Stomach (tissue), 19 donors: ENCODE measurements at places on chromosomes 13 and 19. TPM values are rescaled to one million over a fixed set of nuclear protein-coding genes. Genes with fewer than 3 reads are reported as not detected.

DNA sequence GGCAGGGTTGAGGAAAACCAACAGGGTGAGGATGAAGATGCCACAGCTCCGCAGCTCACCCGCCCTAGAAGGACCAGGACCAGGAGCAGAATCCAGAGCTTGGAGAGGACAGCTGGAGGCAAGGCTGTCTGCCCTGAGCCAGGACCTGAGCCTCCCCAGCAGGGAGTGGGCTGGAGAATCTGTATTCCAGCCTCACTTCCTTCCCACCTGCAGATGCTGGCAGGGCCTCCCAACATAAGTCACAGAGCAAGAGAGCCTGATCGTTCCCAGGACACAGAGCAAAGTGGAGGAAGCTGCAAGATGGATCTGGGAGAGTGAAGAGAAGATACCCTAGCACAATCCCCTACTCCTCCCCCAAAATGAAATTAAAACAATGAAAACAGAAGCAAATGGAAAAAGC lies 61.7 kb upstream of the WASF3 start:
- no peak for DNase-seq

DNA sequence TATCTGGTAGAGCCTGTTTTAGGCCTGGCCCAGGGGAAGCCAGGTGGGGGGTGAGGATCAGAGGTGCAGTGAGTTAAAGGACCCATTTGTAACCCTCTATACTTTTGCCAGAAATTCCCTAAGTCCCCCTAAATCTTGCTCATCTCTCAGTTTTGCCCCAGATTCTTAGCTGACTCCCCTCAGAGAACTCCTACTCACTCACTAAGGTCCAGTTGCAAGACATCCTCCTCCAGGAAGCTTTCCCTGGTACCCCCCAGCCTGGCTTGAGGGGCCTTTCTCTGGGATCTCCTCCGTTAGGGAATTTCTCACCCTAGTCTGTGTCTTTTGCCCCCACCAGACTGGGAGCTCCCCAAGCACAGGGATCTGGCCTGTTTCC lies 1.9 kb downstream of the TSKS start:
- DNase-seq = no peak

DNA sequence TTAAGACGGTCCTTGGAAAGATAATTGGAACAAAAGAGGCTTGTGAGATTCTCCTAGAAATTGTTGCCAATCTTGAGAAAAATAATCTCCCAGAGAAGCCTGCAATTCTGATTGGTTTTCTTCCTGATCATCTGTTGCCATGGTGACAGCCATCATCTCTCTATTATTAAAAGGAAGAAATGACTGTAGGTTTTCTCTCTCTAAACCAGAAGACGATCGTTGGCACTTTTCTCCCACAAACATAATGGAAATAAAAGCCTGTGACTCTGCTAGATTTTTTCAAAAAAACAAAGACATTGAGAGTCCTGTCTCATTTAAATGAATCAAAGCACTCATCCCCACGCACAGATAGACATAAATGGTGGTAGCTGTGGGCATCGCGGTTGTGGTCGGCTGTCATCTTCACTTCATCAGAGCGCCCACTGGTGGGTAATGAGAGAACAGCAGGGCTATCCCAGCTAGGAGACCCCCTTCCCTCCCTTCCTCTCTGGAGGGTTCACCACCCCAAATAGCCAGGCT lies 21.7 kb upstream of the CALM3 start:
- DNase-seq = no peak

DNA sequence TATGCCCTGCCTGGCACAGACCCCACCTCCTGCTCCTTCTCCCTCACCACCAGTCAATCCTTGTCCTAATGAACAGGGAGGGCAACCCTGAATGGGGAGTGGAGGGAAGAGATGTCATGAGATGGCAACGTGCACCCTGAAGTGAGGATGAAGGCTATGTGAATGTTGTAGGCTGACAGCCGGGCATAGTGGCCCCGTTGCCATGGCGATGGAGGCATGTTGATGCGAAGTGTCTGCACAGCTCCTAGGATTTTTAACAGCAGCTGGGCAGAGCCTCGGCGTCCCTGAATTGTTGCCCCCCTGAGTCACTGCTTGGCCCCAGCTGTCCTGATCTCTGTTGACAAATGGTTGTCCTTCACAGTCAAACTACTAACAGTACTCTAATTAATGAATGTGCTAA lies 4.8 kb upstream of the ALOX5AP start:
- peak; percentile 45 for DNase-seq

- no peak for DNase-seq
These were observed 8.2 kb downstream of the FCGBP start for GRCh38 chr19:39926170-39926760.

DNA sequence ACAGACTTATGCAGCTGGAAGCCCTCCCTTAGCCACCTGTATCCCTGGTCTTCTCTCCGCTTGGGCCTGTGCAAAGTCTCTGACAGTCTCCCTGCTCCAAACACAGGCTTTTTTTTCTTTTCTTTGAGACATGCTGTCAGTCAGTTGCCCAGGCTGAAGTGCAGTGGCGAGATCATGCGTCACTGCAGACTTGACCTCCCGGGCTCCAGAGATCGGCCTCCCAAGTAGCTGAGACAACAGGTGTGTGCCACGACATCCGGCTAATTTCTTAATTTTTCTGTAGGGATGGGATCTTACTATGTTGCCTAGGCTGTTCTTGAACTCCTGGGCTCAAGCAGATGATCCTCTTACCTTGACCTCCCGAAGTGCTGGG lies 1.6 kb downstream of the MZF1 start:
- no peak for DNase-seq

GRCh38 chr13:23504180-23504579 lies 66.0 kb upstream of the TNFRSF19 start:
- no peak for DNase-seq

DNA sequence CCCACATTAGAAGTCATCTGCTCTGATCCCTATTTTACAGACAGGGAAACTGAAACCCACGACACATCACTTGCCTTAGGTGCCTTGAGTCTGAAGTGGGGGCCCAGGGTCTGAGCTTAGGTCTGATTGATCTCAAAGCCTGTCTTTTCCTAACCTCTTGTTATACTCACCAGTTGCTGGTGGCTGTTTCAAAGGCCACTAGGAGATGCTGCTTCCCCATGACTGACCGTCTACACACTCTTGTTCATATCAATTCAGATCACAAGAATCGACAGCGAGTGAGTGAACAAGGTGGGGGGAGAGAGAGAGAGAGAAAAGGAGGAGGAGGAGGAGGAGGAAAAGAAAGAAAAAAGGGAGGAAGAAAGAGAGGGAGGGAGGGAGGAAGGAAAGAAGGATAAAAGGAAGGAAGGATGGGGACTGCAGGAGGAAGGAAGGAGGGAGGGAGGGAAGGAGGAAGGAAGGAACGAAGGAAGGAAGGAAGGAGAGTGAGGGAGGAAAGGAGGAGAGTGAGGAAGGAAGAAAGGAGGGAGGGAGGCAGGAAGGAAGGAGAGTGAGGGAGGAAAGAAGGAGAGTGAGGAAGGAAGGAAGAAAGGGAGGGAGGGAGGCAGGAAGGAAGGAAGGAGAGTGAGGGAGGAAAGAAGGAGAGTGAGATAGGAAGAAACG lies 3.3 kb downstream of the OR10H1 start:
- no peak for DNase-seq

DNA sequence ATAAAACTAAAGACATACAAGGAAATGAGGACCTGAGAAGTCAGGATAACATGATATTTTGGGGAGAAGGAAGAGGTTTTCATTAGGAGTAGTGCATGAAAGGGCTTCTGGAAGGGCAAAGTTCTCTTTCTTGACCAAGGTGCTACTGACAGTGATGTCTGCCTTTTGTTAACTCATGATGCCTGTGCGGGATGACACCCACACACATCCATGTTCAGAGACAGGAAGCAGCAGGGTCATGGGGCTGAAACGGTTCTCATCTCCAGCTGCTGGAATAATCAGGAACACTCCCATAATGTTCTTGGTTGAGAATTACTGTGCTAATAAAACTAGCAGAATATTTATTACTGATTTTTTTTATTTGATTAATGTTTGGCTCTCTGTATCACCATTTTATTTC lies 29.1 kb downstream of the KCNC3 start:
- no peak for DNase-seq

- DNase-seq = peak; percentile 37
These were observed 940 bp upstream of the DCUN1D2 start for GRCh38 chr13:113491418-113491883.

DNA sequence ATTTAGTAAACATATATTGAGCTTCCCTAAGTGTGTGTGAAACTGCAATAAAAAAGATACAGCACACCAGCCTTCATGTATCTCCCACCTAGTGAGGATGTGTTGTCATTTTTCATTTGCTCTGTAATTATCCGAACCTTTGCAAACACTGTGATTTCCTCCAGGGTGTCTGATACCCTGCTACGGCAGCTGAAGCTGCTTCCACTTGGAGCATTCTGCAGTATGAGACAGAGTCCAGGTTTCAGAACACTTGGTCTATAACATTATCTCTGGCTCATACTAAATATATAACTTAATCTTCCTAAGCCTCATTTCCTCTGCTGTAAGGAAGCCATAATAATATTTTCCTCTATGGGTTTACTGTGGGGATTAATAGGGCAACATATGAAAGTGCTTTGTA lies 1338.1 kb upstream of the SLC10A2 start:
- DNase-seq = no peak

DNA sequence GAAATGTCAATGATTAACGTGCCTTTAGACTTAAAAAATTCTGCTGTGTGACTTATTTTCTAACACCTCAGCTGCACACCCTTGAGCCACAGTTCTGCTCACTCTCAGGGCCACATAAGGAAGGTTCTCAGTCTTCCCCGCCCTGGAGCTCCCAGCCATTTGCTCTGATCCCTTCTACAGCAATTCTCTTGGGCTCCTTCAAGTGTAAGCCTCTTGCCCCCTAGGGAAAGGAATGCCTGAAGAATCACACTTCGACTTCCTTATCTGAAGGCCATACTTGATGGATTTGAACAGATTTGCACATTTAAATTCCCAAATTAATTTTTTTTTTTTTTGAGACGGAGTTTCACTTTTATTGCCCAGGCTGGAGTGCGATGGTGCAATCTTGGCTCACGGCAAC lies 44.2 kb downstream of the RASA3 start:
- DNase-seq = no peak

GRCh38 chr13:70788074-70788473 lies 679.8 kb upstream of the KLHL1 start:
- DNase-seq = no peak

- DNase-seq = peak; percentile 73
These were observed 5.8 kb upstream of the ONECUT3 start for GRCh38 chr19:1747285-1748114.

DNA sequence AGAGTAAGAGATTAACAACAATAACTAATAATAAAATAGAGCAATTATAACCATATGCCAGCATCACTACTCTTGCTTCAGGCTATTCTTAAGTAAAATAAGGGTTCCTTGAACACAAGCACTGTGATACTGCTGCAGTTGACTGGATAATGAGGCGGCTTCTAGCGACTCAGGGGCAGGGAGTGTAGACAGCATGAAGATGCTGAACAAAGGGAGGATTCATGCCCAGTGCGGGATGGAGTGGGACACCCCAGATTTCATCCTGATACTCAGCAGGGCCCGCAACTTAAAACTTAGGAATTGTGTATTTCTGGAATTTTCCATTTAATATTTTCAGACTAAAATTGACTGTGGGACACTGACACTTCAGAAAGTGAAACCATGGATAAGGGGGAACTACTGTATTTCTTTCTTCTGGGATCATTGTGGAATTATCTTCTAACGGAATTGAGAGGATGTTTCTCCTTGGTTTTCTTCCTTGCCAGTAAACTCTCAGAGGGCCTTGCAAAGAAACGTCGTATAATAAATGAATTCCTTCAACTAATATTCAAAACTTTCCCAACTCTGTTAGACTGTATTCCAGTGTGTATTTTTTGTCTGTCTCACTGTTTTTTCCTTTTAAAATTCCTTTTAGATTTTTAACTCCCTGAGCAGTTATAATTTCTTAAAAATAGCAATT lies 127.5 kb downstream of the B3GLCT start:
- no peak for DNase-seq

GRCh38 chr13:46660416-46660815 lies 107.4 kb downstream of the LRCH1 start:
- DNase-seq = no peak

DNA sequence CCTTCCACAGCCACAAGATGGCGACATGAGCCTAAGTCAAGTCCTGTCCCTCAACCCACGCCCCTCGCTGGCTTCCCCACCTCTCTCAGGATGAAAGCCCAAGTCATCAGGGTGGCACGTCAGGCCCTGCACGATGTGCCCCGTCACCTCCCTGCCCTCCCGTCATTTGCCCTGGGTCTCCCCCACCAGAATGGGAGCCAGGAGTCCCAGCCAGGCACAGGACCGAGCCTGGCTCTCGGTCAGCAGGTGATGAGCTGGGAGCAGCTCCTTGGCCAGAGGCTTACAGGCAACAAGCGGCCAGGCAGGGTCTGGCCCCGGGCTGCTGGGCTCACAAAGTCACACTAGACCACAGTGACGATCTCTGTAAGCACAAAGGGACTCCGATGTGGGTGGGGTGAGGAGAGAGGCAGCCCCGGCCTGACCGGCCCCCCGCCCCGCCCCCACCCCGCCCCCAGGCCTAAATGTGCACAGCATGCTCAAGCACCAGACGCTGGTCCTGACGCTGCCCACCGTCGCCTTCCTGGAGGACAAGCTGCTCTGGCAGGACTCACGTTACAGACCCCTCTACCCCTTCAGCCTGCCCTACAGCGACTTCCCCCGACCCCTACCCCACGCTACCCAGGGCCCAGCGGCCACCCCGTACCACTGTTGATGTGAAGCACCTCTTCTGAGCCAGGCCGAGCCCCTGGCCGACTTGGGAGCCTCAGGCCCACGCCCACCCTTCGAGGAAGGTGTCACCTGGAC lies 7.3 kb downstream of the MRPL4 start:
- peak; percentile 95 for DNase-seq

- DNase-seq = no peak
These were observed 10.2 kb downstream of the LCP1 start for GRCh38 chr13:46171739-46172138.

DNA sequence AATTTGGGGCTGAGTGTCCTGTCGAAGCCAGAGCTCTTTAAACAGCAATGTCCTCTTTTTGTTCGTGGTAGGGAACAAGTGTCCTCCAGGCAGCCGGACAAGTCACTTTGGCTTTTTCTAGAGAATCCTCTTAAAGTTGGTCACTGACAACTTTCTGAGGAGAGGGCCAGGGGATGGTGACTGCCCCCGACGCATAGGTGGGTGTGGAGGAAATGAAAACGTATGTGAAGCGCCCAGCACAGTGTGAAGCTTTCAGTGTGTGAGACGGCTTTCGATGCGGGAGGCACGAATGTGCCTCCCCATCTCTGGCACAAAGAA lies 45.8 kb upstream of the ZNF536 start:
- no peak for DNase-seq

- DNase-seq = no peak
These were observed 112.8 kb downstream of the ITGBL1 start for GRCh38 chr13:101565317-101565716.

- DNase-seq = no peak
These were observed 4.3 kb downstream of the ONECUT3 start for GRCh38 chr19:1757468-1758230.

- DNase-seq = peak; percentile 17
These were observed 37.1 kb upstream of the TFDP1 start for GRCh38 chr13:113547238-113547971.

Gene EID2B
- total RNA-seq = 5.7 TPM

Gene LSR
- total RNA-seq = 30.5 TPM

Gene MCF2L
- 58.6 TPM for total RNA-seq

Gene MBNL2
- 50.0 TPM for total RNA-seq

Gene ZNF730
- total RNA-seq = 1.7 TPM

Gene ZNF442
- total RNA-seq = not detected

Gene MEIOSIN
- not detected for total RNA-seq

Gene ZNF112
- 1.2 TPM for total RNA-seq

Gene ZNF772
- 3.2 TPM for total RNA-seq

Gene MEF2B
- total RNA-seq = 7.2 TPM

Gene OR7C1
- total RNA-seq = not detected

Gene MAN2B1
- 41.7 TPM for total RNA-seq

Gene MAMSTR
- not detected for total RNA-seq
